Omental fat pad (tissue), 4 donors: ENCODE measurements at places on chromosomes 16 and 17. TPM values are rescaled to one million over a fixed set of nuclear protein-coding genes. Genes with fewer than 3 reads are reported as not detected.
A peak's percentile ranks its signal among the peaks of the same experiment; 100 is the strongest.

DNA sequence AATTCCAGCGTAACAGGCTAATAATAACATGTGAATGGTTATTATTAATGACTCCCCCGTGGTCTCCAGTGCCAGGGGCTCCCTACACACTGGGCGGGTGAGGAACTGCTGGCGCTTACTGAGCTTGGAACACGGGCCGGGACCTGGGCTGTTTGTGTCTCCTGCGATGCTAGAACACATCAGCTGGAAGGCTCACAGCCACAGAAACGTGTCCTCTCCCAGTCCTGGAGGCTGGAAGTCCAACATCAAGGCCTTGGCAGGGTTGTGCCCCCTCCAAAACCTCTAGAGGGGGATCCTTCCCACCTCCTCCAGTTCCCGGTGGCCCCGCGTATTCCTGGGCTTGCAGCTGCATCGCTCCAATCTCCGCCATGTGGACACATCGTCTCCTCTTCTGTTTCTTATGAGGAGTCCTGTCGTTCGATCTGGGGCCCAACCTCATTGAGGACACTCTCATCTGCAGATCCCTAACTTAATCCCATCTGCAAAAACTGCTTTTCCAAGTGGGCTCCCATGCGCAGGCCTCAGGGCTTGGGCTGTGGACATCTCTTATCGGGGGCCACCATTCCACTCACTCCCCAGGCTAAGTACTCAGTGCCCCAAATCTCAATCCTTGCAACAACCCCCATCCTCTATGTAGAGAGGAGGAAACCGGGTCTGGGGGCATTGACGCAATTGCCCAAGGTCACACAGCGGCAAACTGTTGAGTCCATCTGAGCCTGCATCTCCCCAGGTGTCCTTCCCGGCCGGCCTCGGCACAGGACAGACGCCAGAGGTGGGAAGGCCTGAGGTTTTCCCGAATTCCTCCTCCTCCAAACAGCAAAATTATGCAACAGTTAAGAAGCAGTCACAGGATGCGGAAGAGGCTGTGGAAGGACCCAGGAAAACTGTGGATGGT is 193.9 kb downstream of the IRF8 start:
- DNase-seq = no peak

DNA sequence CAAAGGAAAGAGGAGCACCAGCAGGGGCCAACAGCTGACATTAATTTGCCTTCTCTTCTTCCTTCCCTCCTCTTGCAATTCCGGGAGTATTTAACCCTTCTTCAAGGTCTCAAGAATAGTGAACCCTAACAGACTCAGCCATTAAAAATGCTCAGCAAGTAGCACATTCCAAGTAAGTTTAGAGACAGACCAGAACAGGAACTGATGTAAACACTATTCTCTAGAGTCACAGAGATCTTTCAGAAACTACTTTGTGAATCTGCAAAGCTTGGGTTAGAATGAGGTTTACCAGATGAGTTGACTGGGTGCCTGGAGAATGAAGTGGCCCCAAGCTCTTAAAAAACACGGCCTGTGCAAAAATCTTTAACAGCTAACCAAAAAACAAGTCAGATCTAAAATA is 50.9 kb downstream of the TEX2 start:
- no peak for DNase-seq

DNA sequence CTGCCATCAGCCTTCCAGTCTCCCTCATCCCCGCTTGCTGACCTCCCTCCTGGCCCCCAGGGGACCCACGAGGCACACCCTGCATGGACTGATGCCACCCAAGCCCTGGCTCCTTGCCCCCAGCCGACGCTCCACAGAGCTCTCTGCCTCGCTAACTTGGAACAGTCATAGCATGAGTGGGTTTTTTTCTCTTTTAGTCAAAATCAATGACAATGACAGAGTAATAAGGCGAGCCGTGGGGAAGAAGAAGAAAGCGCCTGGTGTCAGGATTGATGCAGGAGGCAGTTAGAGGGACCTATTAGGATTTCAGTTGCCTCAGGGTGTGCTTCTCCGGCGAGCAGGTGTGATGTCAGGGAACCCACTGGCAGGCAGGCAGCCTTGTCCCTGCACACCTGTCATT is 176.3 kb upstream of the TNRC6C start:
- no peak for DNase-seq

- no peak for DNase-seq
These were observed 149.6 kb upstream of the GNAO1 start for GRCh38 chr16:56041556-56042140.

DNA sequence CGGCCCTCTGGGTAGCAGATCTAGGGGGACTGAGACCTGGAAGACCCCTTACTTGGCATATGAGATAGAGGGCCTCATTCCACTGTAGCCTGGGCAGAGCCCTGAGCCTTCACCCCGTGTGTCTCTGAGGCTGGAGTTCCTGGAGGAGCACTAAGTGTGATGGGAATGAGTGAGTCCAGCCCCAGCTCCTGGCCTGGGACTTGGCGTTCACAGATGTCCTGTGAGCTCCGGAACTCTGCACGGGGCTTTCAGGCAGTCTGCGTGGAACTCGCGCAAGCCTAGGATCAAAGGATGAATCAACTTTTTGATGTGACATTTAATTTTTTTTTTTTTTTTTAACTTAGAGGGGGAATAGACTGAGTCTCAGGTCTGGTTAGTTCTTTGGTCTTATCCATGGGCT is 1.8 kb downstream of the NKD1 start:
- DNase-seq = no peak

GRCh38 chr16:68382296-68382718 is 66.0 kb downstream of the SMPD3 start:
- no peak for DNase-seq

DNA sequence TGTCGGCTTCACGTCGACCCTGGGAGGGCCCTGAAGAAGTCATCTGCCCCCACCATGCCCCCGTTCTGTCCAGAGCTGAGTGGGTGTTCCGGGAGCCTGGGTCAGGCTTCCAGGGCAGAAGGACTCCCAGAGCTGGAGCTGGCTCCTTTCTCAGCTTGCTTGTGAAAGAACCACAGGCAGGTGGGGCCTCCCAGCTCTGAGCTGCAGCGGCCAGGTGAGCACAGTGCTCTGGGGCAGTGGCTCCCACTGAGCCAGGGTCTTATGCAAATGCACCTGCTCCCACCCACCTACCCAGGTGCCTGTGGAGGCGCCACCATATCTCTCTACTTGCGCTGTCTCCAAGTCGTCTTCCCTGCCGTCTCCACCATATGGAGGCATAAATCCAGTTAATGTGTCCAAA is 140.0 kb upstream of the RPL38 start:
- no peak for DNase-seq

GRCh38 chr17:75181608-75182318 is 996 bp downstream of the SUMO2 start:
- DNase-seq = peak; percentile 29

GRCh38 chr16:52591471-52591870 is 44.5 kb upstream of the TOX3 start:
- DNase-seq = no peak

DNA sequence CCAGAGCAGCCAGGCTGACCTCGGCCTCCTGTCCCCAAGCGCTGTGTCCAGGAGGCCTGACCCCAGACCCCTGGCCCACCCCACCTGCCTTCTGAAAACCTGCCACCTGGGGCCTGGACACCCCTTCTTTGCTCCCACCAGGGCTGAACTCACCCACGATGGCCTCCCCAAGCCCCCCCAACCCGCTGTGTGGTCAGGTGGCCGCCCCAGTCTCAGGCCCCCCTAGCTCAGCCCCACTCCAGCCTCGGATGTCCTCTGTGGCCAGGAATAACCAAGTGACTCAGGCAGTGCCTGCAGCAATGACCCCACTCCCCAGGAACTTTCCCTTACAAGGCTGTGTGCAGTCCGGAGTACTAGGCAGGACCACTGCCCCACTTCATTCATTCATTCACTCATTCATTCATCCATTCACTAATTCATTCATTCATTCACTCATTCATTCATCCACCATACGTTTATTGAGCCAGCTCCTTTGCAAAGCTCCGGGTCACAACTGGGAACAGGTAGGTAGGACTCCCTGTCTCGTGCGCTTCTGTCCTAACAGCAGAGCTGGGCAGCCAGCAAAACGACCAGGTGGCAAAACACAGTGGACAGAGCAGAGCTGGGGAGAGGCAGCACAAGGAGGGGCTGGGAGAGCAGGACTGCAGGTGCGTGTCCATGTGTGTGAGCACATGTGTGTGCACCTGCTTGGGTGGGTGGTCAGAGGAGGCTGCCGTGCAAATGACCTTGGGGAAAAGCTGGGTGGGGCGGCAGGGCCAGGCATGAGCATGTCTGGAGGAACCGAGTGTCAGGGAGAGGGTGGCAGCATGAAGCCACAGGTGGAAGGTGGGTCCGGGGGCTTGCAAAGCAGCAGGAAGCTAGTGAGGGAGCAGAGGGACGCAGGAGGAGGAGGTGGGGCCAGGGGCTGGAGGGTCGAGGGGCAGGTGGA is 75.8 kb upstream of the CBX4 start:
- DNase-seq = no peak

- no peak for DNase-seq
These were observed 179.3 kb upstream of the CIBAR2 start for GRCh38 chr16:85291302-85292148.

- no peak for DNase-seq
These were observed 8.2 kb upstream of the CSNK1D start for GRCh38 chr17:82281502-82282238.

DNA sequence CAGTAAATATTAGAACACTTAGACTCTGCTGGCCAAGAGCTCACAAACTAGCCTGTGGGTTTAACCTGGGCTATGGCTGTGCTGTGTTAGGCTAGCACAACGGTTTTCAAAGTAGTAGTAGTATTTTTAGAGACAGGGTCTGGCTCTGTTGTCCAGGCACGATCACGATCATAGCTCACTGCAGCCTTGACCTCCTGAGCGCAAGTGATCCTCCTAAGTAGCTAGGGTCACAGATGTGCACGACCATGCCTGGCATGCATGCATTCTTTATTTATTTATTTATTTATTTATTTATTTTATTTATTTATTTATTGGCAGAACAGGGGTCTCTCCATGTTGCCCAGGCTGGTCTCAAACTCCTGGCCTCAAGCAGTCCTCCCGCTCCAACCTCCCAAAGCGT is 10.3 kb downstream of the MRPL27 start:
- no peak for DNase-seq

GRCh38 chr17:74870512-74870911 is 2.3 kb downstream of the FDXR start:
- DNase-seq = peak; percentile 59

DNA sequence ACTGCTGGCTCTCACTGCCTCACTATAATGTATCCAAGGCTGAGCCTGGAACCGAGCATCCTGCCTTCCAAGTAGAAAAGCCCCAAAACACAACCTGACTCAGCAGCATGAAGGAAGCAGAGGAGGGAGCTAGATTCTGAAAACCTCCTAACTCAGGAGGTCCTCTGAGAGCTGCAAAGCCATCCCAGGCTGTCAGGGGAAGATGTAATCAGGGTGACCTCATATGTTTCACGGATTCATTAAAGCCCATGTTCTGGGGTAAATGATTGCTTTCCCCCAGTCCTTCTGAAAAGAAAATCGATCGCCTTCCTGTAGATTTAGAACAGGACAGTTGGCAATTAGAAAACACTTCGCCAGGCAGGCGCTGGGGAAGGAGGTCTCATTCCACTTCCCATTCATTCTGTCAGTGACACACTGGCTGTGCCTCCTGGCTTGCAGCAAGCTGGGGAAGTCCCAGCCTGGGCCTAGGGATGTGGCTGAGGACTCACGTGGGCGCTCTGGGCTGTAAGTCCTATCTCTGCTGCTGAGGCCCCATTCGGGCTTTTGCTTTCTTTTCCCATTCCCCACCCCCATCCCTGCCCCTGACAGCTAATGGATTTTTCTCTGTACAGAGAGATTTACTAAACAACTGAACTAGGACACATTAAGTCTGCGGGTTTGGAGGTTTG is 75.7 kb upstream of the TMEM132E start:
- no peak for DNase-seq

GRCh38 chr17:600576-601243 is 113.9 kb downstream of the VPS53 start:
- DNase-seq = no peak

DNA sequence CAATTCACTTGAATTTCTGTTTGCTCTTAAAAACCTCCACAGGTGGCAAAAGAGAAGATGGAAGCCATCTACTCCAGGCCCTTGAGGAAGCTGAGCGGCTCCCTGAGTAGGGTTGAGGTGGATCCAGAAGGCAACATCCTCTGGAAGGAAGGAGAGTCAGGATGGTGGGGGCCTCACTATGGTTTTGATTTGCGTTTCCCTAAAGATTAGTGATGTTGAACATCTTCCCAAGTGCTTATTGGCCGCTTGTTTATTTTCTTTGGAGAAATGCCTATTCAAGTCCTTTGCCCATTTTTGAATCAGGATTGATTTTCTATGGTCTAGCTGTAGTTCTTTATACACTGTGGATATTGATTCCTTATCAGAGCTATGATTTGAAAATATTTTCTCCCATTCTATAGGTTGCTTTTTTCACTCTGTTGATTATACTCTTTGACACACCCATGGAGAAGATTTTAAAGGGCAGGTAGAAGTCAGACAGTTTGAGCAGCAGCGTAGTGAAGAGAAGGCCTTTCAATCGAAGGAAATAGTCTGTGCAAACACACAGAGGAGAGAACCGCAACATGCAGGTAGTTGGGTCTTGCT is 58.6 kb downstream of the WSB1 start:
- DNase-seq = no peak

GRCh38 chr16:47722046-47722445 is 260.9 kb downstream of the PHKB start:
- no peak for DNase-seq

DNA sequence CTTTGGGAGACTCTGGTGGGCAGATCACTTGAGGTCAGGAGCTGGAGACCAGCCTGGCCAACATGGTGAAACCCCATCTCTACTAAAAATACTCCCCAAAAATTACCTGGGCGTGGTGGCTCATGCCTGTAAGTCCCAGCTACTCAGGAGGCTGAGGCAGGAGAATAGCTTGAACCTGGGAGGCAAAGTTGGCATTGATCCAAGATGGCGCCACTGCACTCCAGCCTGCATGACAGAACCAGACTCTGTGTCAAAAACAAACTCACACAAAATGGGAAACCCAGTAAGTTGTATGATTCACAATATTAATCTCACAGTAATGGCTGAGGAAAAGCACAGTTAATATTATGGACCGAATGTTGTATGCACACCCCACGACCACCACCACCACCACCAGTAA is 24.3 kb downstream of the WSB1 start:
- DNase-seq = no peak

The PROCA1 gene
- total RNA-seq = 1.2 TPM

The TMEM101 gene
- 24.2 TPM for total RNA-seq

The KRTAP4-9 gene
- not detected for total RNA-seq

The CACNG5 gene
- not detected for total RNA-seq

The CSH2 gene
- total RNA-seq = not detected

The PMFBP1 gene
- total RNA-seq = 1.4 TPM

The TBX6 gene
- total RNA-seq = not detected

The HOXB9 gene
- not detected for total RNA-seq

The KRT9 gene
- total RNA-seq = not detected

The MSLN gene
- 1.1 TPM for total RNA-seq

The PHB1 gene
- 139 TPM for total RNA-seq

The TBC1D28 gene
- not detected for total RNA-seq

The SAMD14 gene
- total RNA-seq = not detected

The TRIM72 gene
- total RNA-seq = not detected
